ENCODE measurements at places on chromosomes 2 and 18. TPM values are rescaled to one million over a fixed set of nuclear protein-coding genes. Genes with fewer than 3 reads are reported as not detected.

DNA sequence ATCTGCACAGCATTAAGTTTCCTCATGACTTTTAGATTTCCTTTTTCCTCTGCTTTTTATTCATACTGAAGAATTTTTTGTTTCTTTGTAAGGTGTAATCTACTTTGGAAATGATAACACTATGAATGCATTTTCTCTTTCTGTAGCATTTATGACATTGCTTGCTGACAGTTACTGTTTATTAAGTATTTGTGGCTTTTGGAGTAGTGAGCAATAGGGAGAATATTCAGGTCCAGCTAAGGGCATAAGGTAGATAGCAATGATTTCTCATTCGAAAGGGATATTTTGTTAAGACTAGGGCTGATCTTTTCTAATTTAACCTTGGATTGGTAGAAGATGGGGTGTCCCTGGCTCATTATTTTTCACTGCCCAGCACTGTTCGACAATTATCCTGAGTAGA, 80.3 kb downstream of the XRCC5 start:
- no peak for DNase-seq

DNA sequence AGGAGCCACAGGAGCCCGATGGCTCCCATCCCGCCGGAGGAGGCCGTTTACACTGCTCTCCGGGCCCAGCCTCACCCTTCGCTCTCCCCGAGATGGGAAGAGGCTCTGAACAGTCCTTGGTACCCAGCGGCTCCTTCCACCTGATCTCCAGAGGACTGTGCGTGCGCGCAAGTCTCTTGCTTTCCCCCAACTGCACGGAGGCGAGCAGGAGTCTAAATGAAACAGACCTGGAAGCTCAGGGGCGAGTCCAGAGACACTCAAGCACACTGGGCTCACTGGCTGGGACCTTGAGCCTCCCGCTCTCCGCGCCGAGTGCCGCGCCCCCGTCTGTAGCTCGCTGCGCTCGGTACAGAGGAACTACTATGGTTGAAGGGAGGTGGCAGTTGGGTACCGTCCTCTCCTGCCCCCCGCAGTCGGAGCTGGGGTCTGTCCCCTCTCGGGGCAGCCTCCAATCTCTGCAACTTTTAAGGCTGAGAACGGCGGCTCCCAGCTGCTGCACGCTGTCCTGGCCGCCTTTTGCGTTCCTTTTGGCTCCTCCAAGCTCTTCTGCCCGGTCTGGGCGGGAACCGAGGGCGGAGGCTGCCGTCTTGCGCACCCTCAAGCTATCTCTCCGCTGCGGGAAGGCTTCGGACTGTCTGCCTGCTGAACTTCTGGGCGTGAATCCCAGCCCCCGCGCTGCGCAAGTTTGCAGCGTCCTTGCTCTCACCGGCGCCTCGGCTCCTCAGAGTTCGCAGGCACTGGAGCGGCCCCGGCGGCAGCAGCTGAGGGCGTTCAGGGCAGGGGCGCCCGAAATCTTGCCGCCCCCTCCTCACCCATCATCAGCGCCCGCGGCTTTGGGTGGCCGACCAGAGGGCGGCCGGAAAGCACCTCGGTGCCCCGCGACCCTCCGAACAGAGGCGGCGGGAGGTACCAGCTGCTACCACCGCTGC, 491 bp downstream of the ALK start:
- no peak for DNase-seq

SAG gene
- total RNA-seq, result not detected

GBX2 gene
- total RNA-seq, result 4.8 TPM

DNA sequence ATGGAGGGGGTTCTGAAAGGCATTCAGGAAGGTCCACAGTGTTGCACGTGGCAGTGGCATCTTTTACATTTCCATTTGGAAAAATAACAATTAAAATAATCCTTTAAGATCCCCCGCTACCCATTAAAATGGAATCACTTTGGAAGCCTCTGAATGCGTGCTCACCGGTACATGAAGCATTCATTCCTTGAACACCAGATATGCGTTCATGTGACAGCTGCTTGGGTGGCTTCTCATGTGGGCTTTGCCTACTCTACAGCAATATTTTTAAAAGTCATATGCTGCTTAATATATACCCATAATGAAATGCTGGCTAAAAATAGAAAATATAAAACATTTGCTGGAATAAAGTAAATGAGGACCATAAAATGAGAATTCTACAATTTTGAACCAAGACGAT, 14.4 kb upstream of the HAAO start:
- DNase-seq, result no peak

OSR1 gene
- total RNA-seq, result not detected
